Bronchus fibroblast of lung (primary cell): ENCODE measurements at places on chromosomes 2 and 18. TPM values are rescaled to one million over a fixed set of nuclear protein-coding genes. Genes with fewer than 3 reads are reported as not detected.

Gene BMP10
- total RNA-seq, result not detected in 2 replicates

Gene SLC16A14
- 0.89 and 1.0 TPM in 2 replicates for total RNA-seq

Gene CROCC2
- total RNA-seq, result not detected in 2 replicates

Gene HOXD1
- total RNA-seq, result not detected in 2 replicates

Gene LHCGR
- not detected in 2 replicates for total RNA-seq
